Cardiac fibroblast (primary cell): ENCODE measurements at places on chromosomes 7 and 10.

DNA sequence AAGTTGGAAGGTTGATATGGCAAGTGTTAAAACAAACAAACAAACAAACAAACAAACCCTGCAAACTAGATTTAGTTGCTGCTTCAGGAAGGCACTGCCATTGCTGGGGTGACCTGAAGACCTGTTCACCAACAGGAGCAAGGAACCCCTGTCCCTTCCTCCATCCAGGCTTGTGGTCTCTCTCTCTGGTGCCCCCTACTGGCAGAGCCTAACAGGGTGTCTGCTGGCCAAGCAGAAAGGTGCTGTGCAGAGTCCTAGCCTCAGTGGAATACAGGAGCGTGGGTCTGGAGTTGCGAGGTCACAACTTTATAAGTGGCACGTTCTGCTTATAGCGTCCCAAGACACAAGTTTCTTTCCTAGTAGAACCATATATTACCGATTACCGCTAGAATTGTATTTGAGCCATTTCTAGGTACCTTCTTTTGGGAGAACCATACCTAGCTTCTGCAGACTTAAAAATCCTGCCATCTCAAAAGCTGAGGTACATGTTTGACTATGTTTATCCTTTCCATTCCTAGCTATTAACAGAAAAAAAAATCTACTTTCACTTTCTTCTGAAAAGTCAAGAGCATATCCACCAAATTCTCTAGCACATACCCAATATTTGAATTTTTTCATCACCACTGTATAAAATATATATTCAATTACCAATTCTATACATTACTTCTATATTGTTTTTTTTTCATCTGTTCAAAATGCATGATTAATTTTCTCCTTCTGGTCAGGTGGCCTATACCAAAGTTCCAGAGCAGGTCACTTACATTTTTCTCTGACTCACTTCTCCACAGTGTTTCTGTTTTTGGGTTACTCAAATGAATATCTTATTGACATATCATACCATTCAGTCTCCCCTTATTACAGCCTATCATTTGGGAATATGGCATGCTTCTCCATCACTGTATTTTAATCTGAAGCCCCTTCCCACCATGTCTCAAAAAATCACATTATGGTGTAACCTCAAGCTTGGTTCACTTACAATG lies 29.1 kb upstream of the CALD1 start:
- peak; percentile 67 for DNase-seq

GRCh38 chr7:18760046-18760445 lies 264.5 kb downstream of the HDAC9 start:
- DNase-seq = no peak

DNA sequence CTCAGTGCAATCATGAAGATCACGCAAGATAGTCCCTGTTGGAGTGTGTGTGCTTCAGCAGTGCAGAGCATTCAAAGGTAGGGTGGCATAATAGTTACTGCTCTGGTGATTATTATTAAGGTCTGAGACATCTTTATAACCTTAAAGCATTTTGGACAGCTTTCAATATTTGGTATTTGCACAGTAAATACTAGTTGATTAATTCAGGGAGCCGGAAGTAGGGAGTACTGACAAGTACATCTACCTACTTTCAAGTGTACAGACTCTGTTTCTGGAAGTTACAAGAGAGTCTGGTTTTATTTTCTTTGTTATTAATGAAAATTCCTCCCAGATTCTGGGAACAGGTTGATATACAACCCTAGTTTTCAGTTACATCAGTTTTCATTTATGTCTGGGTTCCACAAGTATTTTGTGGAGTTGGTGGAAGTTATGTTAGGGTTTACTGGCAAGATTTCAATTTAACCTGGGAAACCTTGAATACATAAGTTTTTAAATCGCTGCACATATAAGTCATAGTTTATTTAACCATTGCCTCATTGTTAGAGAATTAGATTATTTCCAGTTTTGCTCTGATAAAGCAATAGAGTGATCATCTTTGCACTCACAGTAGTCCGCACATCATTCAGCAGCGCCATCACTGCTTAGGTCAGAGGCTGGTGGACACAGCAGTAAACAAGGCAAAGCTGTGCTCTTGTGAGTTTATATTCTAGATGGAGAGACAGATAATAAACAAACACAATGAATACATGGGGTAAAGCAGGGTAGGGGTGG lies 366.6 kb downstream of the REEP3 start:
- DNase-seq = no peak

GRCh38 chr7:24304494-24305095 lies 20.6 kb downstream of the NPY start:
- DNase-seq = no peak

GRCh38 chr10:132937861-132938260 lies 4.5 kb downstream of the CFAP46 start:
- no peak for DNase-seq

GRCh38 chr10:125201108-125201524 lies 40.8 kb upstream of the CTBP2 start:
- no peak for DNase-seq

- DNase-seq = no peak
Observed at GRCh38 chr7:100865938-100866728, 1.1 kb upstream of the TRIP6 start.

DNA sequence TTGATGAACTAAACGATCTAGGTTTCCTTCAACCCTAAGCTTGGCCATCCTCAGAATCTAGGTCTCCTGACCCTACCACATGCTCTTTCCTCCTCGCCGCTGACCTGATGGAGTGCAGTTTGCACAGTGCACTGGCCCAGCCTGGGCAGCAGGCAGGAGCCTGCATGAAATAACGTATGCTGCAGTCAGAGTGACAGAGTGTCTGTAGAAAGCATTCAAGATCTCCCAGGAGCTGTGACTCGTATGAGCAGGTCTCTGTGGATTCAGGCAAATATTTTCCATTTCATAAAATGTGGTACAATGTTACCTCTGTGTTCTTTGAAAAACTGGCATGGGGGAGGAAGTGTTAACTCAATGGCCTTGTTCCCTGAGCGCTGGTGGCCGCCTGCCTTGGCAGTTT lies 441.8 kb downstream of the RPS24 start:
- no peak for DNase-seq

DNA sequence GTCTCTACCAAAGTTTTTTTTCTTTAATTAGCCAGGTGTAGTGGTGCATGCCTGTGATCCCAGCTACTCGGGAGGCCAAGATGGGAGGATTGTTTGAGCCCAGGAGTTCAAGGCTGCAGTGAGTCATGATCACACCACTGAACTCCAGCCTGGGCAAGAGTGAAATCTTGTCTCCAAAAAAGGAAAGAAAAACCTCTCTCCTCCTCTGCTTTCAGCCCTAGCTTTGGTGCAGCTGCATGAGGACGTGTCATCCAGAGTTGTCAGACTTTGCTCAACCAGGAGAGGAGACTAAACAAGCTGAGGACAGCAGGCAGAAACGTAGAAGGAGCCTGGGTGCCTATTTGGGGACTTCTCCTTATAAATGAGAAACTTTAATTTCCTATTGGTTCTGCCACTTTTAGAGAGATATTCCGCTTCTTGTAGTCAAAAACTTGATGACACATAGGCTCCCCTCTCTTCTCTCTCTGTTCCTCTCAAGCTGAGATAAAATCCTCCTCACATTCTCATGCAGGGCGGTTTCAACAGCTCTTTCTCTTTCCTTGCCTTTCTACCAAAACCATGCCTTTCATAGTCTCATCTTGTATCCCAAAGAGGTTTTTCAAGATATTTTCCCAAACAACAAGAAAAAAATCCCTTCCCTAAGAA lies 205.4 kb downstream of the ARHGAP12 start:
- DNase-seq = peak; percentile 63

- DNase-seq = no peak
Observed at GRCh38 chr7:141312828-141313521, 238.2 kb upstream of the AGK start.

GRCh38 chr10:114402233-114402632 lies 2.1 kb downstream of the AFAP1L2 start:
- no peak for DNase-seq

DNA sequence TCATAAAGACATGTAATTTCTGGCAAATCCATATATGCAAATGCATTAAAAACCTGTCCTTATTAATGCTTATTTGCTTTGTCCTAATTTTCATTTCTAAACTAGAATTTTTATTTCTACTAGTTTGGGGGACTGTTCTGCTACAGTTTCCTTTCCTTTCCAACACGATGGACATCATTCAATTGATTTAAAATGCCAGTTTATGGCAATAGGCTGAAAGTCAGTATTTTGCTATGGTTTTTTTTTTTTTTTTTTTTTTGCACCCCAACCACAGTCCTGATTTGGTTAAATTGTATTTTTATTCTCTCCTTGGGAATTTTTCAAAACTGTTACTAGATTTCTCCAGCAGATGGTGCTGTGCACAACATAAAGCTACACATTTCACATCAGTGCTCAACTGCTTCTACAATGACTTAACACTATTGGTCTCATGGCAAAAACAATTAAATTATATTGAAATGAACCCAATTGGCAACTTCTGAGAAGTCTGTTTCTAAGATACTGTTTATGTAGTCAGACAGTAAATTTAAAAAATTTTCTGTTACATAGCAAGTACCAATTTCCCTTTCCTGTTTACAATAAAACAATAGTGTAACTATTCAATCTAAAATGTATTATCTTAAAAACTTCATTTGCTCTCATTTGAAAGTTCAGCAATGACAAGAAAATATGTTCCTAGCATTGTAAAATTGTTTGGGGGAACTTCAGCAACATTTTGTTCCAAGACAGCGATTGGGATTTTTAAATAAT lies 193.8 kb upstream of the CCDC6 start:
- peak; percentile 76 for DNase-seq

DNA sequence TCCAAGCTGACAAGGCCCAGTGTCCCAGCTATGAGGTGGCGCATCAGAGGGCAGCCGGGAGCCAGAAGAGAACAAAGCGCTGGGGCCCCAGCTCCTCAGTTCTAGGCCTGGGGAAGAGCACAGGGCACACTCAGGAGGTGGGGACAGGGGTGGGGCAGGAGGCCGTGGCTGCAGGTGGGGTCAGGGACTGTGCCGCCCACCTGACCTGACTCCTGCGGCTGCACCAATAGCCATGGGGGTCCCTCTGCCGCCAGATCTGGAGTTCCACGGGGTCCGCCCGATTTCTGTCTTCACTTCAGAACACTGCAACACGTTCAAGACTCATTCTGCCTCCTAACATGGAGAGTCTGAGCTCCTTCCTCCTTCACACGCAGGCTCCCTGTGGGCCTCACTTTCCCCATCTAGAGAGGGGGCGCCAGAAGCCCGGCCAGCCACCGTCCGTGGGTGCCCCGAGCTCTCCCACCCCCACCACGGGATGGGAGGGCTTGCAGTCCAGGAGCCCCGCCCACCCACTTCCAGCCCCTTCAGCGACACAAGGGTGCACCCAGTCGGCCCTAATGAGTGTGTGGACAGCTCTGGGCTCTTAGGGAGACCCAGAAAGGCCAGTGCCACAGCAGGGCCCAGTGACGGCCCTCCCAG lies 278.3 kb downstream of the MAD1L1 start:
- no peak for DNase-seq

- no peak for DNase-seq
Observed at GRCh38 chr7:51325908-51326307, 9.3 kb upstream of the COBL start.

- peak; percentile 22 for DNase-seq
Observed at GRCh38 chr7:139451638-139452037, 31.8 kb downstream of the KLRG2 start.

GRCh38 chr10:34567659-34568253 lies 247.3 kb downstream of the PARD3 start:
- no peak for DNase-seq

DNA sequence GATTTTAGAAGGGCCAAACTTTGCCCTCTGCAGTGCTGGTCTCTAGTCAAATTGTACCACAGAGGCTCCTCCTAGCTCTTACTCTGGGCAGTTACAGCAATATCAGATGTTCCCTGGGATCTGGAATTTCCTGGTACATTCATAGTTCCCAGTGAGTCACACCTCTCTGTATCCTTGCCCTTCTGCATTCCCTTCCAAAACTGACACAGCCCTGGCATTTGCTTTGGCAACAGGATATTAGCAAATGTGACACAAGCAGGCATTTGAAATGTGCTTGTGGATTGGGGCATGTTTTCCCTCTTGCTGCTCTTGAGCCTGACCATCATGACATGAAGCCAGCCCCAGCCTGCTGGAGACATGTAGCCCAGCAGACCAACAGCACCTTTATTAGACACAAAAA lies 284.7 kb upstream of the AKR1E2 start:
- peak; percentile 94 for DNase-seq

- DNase-seq = no peak
Observed at GRCh38 chr10:8817299-8817698, 762.8 kb downstream of the GATA3 start.

GRCh38 chr7:13421776-13422175 lies 567.7 kb downstream of the ETV1 start:
- DNase-seq = no peak

DNA sequence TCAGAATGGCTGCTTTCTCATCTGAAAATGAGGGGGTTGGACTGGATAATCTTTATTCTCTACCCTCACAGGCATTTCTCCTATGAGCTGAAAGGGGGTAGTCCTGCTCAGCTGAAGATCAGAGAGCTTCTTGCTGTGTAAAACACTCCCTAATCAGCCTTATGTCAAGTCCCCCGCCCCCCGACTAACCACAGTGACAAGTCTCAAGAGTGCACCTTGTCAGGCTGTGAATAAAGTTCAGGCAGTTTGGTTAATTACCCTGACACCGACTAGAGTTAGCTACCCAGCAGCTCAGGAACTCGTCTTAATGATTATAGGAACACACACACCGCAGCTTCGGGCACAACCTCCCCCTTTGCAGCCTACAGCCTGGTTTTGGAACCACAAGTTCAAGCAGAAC lies 513.7 kb downstream of the RPS24 start:
- no peak for DNase-seq

GRCh38 chr7:92034116-92034515 lies 93.5 kb downstream of the AKAP9 start:
- peak; percentile 39 for DNase-seq

GRCh38 chr7:150373049-150373801 lies 4.6 kb downstream of the REPIN1 start:
- DNase-seq = no peak

DNA sequence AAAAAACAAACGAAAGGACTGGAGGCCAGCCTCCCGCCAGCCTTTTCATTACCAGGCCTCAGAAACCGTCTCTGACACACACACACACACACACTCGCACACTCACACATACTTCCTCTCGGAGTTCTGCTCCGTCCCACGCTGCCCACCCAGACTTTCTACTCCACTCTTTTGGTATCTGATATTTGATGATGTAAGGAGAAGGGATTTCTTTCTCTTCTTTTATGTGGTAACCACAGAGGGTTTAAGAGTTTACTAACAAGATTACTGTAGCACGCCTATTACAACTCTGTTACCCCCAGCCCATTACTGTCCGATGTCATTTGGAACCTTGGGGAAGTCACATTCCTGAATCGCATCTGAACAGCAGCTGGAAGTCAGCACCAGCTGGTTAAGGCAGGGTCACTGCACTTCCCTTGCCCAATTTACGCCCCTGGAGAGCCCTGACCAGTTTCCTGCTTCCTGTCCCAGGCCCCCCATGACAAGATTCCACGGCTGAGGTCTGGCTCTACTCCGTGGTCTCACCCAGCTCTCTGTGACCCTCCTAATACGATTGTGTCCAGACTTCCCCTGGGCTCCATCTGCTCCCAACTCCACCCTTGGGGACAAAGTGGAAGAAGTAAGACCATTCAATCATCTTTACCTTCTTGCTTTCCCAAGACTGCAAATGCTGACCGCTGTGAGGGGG lies 1.1 kb downstream of the DENND2A start:
- DNase-seq = peak; percentile 76

GRCh38 chr7:112185005-112185834 lies 21.0 kb downstream of the DOCK4 start:
- peak; percentile 29 for DNase-seq

GRCh38 chr10:112045938-112046337 lies 137.6 kb downstream of the GPAM start:
- no peak for DNase-seq
